GM13977 (cell line): ENCODE measurements at places on chromosomes 3 and 15.
A peak's percentile ranks its signal among the peaks of the same experiment; 100 is the strongest.

- peak; percentile 17 for DNase-seq
These were observed 3.6 kb downstream of the CTNNB1 start for GRCh38 chr3:41202834-41203345.

GRCh38 chr3:185504636-185505035, 5.8 kb upstream of the TMEM41A start:
- no peak for DNase-seq

- no peak for DNase-seq
These were observed 217.2 kb downstream of the NFKBIZ start for GRCh38 chr3:102066470-102066869.

GRCh38 chr15:39591896-39592315, 11.0 kb downstream of the THBS1 start:
- no peak for DNase-seq

- DNase-seq, result no peak
These were observed 11.1 kb downstream of the IL1RAP start for GRCh38 chr3:190524942-190525341.

- DNase-seq, result no peak
These were observed 25.0 kb downstream of the MCCC1 start for GRCh38 chr3:183074261-183074660.

- DNase-seq, result no peak
These were observed 803.3 kb downstream of the DIPK2A start for GRCh38 chr3:144774897-144775296.

DNA sequence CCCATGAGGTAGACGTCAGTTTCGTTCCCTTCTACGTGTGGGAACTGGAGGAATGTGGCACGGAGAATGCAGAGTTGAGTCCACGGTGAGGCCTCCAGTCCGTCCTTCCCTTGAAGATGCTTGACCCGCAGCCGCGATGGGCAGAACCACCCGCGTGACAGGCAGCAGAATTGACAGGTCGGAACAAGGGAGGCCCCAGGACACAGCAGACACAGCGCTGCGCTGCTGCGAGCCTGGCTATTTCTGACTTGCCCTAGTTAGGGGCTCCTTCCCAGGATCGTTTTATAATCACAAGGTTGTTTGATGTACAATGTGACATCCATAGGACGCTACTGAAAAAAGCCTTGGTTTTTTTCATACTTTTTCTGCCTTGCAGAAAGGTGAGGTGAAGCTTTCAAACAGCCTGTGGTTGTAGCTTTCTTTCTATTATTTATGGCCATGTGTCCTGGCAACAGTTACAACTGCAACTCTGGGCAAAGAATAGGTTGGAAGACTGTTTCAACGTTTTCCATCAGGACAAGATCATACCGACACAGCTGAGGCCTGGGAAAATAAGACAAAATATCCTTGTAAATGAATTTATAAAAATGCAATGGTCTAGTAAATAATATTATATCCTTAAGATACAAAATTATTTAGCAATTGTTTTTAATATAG, 9.6 kb upstream of the TMEM41A start:
- DNase-seq, result no peak

GRCh38 chr3:116067326-116067725, 378.0 kb downstream of the LSAMP start:
- peak; percentile 14 for DNase-seq

DNA sequence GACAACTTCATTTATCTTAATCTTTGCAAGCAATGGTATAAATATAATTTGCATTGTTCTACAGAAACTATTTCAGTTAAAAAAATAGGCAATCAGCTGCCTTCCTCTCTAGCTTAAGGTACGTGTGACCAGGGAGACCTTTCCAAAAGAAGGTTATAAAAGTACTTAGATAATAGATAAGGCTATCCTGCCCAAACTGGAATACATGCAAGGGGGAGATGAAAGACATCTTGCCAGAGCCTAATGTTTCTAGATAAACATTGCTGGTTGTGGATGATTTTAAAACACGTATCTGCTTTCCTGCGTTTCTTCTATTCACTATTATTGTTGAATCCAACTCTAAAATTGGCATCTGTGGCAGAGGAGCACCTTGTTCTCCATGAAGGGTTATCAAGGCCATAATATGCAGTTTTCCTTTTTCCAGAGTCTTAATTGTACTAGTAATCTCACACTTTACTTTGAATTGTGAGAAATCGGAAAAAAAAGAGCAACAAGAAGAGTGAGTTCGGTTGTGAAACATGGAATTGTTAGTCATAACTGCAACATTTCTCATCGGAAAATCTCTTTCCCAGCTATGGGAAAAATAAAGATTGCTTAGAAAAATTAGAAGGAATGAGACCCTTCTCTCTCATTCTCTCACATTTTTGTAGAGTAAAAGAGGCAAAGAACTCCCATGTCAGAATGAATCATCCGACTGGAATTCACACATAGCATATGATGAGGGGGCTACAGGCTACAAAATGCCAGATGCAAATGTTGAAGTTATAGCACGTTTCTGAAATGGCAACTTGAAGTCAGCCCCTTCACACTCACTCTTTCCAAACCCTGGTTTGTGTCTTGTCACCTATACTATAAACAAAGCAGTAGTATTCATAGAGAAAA, 936.1 kb upstream of the NR2F2 start:
- DNase-seq, result no peak

GRCh38 chr15:33608714-33609113, 297.9 kb downstream of the RYR3 start:
- no peak for DNase-seq

DNA sequence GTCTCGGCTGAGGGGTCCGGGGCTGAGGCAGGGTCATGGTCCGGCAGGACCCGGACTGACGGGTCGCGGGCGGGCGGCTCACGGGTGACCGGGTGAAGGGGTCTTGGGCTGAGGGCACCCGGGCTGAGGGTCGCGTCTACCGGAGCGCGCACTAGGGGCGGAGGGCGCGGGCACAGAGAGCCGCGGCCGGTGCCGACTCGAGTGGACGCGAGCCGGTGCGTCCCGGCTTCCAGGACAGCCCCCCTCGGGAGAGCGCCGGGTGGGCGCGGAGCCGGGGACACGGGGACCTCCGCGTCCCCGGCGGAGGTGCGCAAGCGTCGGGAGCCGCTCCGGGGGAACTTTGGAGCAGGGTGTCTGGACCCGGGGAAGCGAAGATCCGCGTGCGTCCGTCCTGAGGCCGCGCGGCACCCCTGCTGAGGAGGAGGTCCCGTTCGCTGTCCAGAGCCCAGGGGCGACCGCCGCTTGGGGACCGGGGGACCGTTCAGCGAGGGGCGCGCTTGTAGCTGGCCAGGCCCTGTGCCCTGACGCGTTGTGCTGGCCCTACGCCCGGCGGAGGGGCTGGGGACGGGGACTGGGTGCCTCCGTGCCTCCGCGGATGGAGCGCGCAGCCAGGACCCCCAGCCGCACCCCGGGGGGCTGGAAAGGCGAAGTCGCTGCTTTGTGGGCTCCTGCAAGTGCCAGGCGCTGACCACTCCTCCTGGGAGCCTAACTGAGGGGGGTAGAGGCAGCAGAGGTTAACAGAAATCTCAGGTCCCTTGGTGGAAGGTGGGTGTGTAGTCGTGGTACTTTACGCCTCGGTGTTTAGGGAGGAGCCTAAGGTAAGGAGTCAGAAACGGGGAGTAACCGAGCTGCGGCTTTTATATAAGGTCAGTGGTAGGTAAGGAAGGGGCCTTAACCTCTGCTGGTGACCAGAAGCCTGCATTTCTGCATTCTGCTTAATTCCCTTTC, at the start of gene PPARG:
Gene PPARG (plus strand): TSS at position 889 of the 948 bp plus-strand sequence. CDS start 90,642 bp downstream, outside the sequence.
- no peak for DNase-seq

DNA sequence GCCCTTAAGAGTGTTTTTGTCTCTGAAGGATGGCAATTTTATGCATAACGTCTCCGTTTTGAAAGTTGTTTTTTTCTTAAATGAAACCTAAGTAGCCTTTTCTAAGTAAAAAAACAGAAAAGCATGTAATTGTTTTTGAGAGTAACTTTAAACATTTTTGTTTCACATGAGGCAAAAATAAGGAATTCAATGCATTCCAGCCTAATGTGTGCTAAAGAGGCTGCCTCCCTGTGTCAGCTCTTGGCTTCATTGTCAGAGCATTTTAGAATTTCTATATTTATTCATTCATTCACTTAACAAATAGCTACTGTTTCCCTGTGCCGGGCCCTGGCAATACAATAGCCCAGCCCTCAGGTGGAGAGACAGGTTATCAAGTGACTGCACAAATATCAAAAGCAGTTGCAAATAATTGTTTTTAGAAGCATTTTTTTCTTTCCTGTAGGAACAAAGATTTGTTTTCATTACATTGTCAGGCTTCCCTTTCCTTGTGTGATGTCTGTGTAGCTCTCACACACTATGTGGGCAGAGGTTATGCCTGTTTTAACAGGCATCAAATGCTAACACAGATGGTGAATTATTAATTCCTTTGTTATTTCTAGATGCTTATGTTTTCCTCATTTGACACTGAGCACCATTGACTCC, 81.9 kb downstream of the CCK start:
- no peak for DNase-seq

GRCh38 chr15:94478763-94479162, 247.4 kb downstream of the MCTP2 start:
- no peak for DNase-seq

- DNase-seq, result no peak
These were observed 47.9 kb downstream of the PIK3CB start for GRCh38 chr3:138786788-138787271.

- no peak for DNase-seq
These were observed 67.6 kb downstream of the NLGN1 start for GRCh38 chr3:173465112-173465511.

GRCh38 chr3:184642631-184643285, 69.1 kb downstream of the MAGEF1 start:
- DNase-seq, result no peak

- DNase-seq, result no peak
These were observed 32.3 kb downstream of the SRP14 start for GRCh38 chr15:40006646-40007045.

DNA sequence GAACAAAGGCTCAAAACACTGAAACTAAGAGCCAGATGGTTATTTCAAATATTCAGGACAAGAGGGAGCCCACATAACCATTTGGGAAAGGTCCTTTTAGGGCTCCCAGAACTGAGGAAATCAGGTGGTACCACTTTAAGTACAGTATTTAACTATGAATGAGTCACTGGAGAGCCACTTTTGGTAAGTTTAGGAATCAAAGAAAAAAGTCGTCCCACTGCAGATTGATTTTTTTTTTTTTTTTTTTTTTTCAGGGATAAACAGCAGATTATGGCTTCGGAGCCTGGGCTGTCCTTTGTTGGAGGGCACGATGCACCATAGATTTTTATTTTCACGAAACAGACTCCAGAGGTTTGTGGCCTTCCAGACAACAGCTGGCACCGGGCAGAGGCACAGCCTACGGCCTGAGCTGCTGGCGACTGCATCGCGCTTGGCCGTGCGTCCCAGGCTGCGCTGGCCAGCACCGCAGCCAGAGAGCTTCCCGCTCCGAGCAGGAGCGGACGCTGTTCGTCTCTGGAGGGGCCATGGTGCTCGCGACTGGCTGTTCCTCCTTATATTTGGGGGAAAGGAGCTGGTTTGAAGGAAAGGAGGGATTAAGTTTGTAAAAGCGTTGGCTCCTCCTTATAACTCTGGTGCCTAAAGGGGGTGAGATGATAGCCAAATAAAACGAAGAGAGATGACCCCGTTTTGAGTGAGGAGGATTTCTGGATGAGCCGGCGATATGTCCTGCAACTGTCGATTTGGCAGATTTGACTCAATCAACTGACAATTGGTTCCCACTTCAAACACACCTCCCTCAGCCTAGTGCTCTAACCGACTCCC, 152.9 kb upstream of the GOLIM4 start:
- peak; percentile 27 for DNase-seq

DNA sequence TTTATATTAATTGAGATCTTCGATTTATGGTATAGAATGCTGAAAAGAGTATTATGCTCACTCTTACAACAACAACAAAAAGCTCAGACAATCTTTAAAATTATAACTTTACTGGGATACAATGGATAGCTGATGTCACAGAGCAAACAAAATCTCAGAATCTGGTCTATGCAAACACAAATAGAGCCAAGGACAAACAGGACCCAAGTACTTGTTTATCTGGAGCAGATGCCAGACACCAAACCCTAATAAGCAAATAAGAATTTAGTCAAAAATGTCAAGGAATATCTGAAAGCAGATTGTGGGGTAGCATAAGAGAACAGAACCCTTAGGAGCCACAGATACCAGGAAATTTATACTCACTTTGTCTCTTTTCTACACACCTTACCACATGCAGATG, 302.2 kb downstream of the CGGBP1 start:
- DNase-seq, result no peak

GRCh38 chr3:51501833-51502561, 2.2 kb upstream of the DCAF1 start:
- DNase-seq, result peak; percentile 66

- no peak for DNase-seq
These were observed 745.6 kb downstream of the VGLL3 start for GRCh38 chr3:86245360-86245759.

- DNase-seq, result no peak
These were observed 1.2 kb downstream of the PSTPIP1 start for GRCh38 chr15:76996076-76996525.

DNA sequence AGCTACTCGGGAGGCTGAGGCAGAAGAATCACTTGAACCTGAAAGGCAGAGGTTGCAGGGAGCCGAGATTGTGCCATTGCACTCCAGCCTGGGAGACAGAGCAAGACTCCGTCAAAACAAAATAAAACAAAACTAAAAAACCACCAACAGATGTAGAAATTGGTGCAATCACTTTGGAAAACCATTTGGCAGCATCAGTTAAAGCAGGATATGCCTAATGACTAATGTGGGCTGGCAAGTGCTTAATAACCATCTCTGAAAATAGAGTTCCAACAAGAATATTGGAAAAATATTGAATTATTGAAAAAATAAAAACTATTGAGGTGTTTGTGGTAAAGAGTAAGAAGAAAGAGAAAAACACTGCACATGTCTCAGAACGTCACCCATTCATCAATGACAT, 16.1 kb upstream of the RTP3 start:
- DNase-seq, result no peak

- no peak for DNase-seq
These were observed 38.4 kb upstream of the RBM5 start for GRCh38 chr3:50050361-50050760.

DNA sequence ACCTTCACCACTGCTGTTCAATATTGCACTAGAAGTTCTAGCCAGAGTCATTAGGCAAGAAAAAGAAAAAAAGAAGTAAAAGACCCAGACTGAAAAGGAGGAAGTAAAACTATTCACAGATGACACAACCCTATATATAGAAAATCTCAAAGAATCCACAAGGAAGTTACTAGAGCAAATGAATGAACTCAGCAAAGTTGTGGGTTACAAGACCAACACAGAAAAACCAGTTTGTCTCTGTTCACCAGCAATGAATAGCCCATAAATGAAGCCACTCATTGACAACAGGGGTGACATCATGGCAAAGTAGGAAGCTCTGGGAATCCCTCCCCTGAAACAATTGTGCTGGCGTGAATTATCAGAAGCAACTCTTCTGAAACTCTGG, 4.6 kb downstream of the CFAP100 start:
- DNase-seq, result peak; percentile 53

DNA sequence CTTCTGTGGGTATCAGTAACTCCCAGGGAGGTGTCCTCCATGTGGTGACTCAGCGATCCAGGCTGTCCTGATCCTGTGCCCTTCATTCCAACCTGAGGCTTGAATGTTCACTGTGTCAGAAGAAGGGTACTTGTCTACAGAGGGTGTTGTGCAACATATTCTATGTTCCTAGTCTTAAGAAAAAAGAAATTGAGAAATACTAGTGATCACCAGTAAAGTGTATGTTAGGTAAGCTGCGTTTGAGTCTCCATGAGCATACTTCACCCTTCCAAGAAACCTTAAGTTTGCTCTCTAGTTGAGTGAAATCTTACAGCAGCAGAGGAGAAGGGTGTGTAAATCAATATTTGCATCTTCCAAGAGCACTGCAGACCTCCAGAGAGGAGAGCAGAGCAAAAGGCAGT, 122.2 kb upstream of the SLC24A5 start:
- DNase-seq, result no peak

- DNase-seq, result peak; percentile 94
These were observed at the start of gene VPS13C for GRCh38 chr15:62060113-62060895. TSS of gene VPS13C (minus strand) at chr15:62060447. CDS start at chr15:62060374, 73 bp downstream.
